ENCODE measurements at places on chromosomes 5 and 9.

GRCh38 chr5:154727361-154727760 is 27.8 kb upstream of the LARP1 start:
- DNase-seq: no peak

DNA sequence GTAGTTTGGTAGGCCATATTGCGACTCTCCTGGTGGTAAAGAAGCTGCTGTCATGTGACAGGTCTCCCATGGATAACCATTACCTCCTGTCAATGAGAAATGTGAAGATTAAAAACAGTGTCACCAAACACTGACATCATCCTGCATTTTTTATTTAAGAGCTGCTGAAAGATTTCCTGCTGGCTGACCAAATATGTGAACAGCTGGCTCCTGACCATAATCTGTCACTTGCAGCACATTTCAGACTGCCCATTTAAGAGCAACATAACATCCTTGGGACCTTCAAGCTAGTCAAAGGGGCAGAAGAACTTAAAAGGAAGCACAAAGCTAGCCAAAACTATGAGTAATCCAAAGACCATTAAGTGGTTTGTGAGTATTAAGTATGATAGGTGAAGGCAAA is 288.0 kb downstream of the IZUMO3 start:
- DNase-seq: no peak

DNA sequence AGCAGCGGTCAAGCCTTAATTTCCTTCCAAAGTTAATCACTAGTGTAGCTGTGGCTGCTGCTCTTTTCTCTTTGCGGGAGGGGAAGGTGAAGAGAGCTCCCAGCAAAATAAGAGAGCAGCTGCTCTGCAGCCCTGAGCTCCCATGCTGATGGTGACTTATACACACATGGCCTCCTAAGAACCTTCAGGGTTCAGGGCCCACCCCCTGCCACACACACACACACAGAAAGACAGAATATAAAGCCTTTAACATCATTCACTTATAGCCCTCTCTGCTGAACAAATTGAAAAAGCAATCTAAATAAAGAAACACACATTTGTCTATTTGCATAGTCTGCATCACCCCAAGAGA is 43.6 kb downstream of the GAS1 start:
- no peak for DNase-seq

DNA sequence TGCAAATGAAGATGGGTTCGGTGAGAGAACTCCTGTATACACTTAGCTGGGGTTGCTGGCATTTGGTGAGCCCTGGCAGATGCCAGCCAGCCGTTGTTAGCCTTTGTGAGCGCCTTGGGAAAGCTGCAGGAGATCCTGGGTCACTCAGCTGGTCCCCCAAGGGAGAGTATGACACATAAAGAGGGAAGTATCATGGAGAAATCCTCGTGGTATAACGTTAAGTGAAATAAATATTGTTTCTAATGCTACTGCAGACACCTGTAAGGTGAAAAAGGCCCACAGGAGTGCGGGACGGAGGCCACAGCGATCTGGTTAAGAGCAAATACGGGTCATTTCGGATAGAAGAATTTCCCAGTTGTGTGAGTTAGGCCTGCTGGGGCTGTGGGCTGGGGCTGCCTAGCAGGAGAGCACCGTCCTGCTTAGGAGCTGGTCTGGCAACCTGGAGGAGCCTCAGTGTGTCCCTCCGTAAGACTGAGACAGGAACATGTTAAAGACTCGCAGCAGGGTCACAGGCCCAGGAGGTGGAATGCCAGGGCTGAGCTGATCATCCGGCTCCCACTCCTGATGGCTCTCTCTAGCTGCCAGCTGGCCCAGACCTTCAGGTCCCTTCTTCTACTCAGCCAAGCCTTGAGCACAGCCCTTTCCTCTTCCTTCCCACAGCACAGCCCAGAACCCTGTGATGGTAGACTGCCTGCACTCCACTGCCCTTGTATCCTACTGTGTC is 4.9 kb downstream of the NKX2-5 start:
- no peak for DNase-seq

- DNase-seq: no peak
Observed at GRCh38 chr9:32419921-32420320, 35.5 kb downstream of the ACO1 start.

- DNase-seq: no peak
Observed at GRCh38 chr9:129262261-129262660, 84.2 kb upstream of the IER5L start.

DNA sequence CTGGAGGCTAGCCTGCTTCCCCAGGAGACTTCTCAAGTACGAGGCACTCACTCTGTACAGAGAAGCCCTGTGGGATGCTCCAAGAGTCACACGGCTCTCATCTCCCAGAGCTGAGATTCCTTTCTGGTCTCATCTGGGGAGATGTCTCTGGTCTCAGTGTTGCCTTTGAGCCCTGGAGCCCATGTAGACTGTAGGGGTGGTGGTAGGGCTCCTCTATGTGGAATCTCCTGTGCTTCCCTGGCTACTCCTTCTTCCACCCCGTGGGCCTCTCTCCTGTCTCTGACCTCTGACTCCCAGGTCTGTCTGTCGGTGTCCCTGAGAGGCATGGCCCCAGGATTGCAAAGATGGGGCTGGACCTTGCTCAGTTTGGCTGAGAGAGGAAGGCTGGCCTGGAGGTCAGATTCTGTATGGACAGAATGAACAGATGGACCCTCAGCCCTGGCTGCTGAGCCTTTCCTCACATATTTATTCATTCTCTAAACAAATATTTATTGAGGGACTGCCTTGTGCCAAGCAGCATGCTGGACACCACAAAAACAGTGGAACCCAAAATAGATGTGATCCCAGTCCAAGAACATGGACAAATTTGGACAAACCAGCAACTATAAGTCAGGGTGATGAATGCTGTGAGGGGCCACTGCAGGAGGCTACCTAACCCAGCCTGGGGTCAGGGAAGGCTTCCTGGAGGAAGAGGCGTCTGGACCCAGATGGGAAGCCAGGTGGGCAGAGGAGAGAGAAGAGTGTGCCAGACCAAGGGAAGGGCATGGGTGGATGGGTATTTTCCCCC is 2.6 kb downstream of the CCL19 start:
- DNase-seq: no peak

- no peak for DNase-seq
Observed at GRCh38 chr5:16179511-16179935, at the start of gene MARCHF11. Gene MARCHF11, minus strand, starts transcription at chr5:16179791. Its CDS starts 216 bp downstream, at chr5:16179575.

GRCh38 chr9:88949961-88950340 is 41.3 kb upstream of the S1PR3 start:
- peak; percentile 57 for DNase-seq

DNA sequence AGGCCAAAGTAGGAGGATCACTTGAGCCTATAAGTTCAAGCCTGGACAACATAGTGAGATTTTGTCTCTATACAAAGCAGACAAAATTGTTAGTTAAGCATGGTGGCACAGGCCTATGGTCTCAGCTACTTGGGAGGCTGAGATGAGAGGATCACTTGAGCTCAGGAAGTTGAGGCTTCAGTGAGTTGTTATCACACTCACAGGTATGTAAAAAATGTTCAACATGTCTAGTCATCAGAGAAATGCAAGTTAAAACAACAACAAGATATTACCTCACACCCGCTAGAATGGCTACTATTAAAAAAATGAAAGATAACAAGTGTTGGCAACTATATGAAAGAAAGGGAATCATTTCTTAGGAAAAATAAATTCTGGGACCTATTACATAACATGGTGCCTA is 341.5 kb upstream of the ST8SIA4 start:
- no peak for DNase-seq

DNA sequence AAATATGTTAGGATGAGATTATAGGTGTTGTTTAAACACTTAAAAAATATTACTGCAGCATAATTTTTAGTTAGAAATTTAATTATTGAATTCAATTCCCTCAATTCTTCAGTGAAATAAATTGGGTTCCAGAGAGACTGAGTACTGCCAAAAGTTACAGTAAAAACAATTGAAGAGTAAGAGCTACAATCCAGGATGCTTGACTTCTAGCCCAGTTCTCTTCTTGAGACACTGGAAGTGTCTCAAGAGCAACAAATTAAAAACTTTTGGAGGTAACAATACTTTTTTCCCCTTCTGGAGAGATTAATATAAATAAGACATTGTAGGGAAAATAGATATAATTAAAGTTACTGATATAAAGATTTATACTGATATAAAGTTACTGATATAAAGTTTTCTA is 8.3 kb downstream of the ITGA1 start:
- no peak for DNase-seq

- no peak for DNase-seq
Observed at GRCh38 chr5:164600274-164600673, 1094.9 kb downstream of the MAT2B start.

GRCh38 chr9:100761276-100761802 is 183.5 kb downstream of the CAVIN4 start:
- DNase-seq: no peak

- DNase-seq: no peak
Observed at GRCh38 chr5:33346534-33346933, 94.2 kb upstream of the TARS1 start.

DNA sequence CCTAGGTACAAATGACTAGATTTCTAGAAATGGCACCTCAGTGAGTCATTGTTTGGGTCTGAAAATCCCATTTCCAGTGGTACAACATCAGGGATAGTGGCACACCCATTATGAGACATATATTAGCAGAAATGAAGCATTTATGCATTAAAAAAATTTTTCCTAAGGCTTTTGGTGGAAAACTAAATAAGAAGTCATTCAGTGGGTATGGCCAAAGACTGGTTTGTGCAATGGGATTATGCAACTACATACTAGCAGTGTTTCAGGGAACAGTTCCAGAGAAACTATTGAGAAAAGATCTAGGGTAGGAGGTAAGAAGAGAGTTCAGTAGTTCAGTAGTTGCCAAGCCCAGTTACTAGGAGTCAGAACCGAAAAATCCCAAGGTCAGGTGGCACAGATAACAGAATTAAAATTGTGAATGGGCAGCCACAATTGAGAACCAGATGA is 106.5 kb upstream of the HAPLN1 start:
- no peak for DNase-seq

GRCh38 chr9:38352530-38353328 is 39.8 kb upstream of the ALDH1B1 start:
- DNase-seq: no peak

DNA sequence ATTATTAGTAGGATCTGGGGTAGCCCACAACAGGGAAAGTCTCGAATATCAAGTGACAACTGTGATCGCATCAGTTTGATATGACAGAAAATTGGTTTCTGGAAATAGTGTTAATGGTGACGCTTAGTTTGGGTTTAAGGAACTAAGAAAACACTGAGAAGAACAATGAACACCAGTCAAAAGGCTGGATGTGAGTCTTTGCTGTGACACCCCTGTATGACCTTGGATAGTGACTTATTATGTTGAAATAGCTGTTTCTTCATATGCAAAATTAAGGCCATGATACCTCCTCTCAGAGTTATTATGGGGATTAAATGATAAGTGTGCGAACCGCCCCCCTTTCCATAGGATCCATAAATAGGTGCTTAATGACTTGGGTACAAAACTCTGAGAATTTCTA is 926 bp downstream of the DNAJC25 start:
- no peak for DNase-seq

DNA sequence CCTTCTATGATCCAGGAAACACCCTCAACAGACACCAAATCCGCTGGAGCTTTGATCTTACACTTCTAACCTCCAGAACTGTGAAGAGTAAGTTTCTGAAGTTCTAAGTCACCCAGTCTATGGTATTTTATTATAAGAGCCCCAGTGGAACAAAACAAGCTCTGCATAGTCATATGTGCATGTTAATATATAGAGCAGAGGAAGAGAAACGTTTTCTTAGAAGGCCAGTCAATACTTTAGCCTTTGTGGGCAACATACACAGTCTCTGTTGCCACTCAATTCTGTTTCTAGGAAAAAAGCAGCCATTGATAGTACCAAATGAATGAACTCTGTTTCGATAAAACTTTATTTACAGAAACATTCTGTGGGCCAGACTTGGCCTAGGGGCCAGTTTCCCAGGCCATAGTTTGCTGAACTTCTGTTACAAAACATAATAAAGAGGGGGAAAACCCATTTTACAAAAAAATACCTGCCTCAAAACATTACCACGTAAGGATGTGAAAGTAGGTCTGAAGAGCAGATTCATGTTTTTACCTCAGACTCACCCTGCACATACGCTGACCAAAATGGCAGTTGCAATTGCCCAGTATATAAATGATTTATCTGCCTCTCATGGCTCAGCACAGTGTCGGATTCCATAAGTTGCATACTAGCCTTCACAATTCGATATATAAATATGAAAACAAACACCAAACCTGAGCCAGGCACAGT is 350.5 kb downstream of the SLIT3 start:
- DNase-seq: no peak

- no peak for DNase-seq
Observed at GRCh38 chr5:81778642-81779041, 27.7 kb upstream of the SSBP2 start.

- DNase-seq: no peak
Observed at GRCh38 chr5:15004506-15004905, 132.9 kb upstream of the ANKH start.

DNA sequence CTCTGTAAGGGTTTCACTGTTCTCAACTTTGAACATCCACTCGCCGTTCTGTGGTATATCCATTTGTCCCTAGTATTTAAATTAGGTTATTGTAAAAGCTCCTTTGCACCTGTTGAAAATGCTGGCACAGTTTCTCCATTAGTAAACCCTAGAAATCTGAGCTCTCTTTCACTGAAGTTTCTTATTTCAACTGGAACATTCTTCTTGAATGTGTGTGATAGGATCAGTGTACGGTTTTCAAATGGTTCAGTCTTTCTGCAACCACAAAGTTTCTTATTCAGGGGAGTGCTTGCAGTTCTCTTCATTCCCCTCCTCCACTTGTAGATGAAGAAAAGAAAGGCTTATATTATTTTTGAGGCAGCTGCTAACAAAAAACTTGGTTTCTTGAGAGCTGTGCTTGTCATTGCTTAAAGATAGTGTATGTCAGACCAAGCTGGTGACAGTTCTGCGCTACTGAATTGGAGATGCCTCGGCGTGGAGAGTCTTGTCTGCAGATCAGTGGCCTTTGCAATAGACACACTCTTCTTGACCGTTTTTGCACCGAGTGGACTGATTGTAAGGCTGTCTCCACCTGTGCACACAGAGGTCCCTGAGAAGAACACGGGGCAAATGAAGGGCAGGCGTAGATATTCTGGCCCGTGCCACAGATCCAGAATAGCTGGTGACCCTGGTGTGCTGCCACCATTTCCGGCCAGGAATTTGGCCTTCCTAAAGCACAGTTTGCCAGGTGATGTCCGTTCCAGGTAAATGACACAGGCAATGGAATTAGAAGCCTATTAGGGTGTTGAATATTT is 102.2 kb downstream of the TRIO start:
- no peak for DNase-seq

GRCh38 chr9:90801973-90802322 is 329 bp downstream of the SYK start:
- no peak for DNase-seq

- DNase-seq: peak; percentile 31
Observed at GRCh38 chr5:156402387-156402921, 75.5 kb downstream of the SGCD start.

GRCh38 chr9:121510766-121511550 is 11.3 kb upstream of the GGTA1 start:
- no peak for DNase-seq

All from T-helper 2 cell treated with Interferon-gamma antibody and Interleukin-4, amounts not matched to agents 5 μg/mL and 100 μg/mL, for 36 hours (primary cell).